ENCODE measurements at places on chromosomes 1 and 21.
A peak's percentile ranks its signal among the peaks of the same experiment; 100 is the strongest.

DNA sequence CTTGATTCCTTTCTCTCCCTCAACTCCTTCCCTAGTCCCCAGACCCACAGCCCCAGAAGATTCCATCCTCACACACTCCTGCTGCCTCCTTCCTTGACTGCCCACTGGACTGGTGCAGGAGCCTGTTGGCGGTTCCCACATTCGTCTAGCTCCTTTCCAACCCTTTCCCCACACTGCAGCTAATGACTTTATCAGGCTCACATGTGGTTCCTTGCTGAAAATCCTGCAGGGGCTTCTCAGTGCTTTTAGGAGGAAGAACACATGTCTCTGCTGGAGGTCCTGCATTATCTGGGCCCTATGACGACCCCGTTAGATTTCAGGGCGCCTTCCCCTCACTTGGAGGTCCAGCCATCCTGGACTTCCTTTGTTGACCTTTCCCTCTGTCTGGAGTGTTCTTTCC lies 50.2 kb downstream of the EDN2 start:
- DNase-seq: no peak

DNA sequence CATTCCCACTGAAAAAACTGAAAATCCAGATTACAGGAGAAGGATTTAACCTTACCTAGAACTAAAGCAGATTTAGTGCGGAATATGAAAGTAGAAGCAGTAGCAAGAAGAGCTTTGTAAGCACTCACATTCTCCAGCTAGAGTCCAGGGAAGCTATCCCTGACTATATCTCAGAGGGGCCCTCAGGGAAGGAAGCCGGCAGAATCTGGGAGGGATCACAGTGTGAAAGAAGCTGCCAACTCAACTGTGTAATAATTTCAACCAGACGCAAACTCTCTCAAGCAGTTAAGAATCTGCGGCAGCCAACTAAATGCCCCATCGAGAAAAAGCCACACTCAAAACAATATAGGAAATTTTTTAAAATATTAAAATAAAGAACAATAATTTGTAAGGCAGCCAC lies 163.8 kb downstream of the EIF4G3 start:
- DNase-seq: peak; percentile 42

- peak; percentile 63 for DNase-seq
Observed at GRCh38 chr21:43697758-43698643, 20.9 kb upstream of the PDXK start.

DNA sequence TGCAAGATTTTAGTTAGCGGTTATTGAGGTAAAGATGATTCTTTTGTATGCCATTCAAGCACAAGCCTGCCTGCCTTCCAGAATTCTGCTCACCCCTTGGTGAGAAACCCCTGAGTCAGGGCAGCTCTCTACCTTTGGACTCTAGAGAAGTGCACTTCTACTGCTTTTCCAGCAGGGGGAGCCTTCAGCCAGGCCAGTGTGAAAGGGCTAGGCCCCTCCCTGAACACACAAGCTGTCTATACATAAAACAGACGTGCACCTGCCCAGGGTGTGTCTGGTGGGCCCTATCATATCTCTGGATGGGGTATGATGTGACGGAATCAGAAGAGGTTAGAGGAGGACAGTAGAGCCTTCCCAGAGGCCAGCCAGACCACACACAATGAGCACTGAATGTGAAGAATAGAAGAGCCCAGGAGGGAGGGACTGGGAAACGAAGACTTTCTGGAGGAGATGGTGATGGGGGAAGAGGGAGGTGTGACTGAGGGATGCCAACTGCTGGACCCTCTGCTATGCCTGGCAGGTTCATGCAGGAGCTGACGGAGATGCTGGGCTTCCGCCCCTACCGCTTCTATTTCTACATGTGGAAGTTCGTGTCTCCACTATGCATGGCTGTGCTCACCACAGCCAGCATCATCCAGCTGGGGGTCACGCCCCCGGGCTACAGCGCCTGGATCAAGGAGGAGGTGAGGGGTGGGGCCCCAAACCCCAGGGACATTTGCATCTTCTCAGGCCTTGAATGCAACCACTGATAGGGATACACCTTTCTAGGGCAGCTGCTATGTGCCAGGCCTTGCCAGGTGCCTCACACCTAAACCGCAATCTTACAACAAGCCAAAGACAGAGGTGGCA lies 13.0 kb upstream of the KCNC4 start:
- peak; percentile 46 for DNase-seq

DNA sequence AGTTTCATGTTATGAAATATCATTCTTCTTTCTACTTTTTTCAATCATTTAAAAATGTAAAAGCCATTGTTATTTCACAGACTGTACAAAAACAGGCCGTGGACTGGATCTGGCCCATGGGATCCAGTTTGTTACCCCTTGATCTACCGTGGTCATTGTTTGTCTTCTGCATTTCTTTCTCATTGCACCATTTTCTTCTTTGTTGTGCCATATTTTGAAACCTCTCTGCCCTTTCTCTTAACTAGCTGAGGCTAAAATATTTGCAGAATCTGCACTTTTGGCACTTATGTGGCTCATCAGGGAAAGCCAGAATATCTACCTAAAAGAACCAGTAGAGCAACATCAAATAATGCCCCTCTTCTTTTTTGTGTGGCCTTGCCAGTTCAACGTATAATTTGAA lies 50.5 kb downstream of the DNAJC6 start:
- DNase-seq: no peak

DNA sequence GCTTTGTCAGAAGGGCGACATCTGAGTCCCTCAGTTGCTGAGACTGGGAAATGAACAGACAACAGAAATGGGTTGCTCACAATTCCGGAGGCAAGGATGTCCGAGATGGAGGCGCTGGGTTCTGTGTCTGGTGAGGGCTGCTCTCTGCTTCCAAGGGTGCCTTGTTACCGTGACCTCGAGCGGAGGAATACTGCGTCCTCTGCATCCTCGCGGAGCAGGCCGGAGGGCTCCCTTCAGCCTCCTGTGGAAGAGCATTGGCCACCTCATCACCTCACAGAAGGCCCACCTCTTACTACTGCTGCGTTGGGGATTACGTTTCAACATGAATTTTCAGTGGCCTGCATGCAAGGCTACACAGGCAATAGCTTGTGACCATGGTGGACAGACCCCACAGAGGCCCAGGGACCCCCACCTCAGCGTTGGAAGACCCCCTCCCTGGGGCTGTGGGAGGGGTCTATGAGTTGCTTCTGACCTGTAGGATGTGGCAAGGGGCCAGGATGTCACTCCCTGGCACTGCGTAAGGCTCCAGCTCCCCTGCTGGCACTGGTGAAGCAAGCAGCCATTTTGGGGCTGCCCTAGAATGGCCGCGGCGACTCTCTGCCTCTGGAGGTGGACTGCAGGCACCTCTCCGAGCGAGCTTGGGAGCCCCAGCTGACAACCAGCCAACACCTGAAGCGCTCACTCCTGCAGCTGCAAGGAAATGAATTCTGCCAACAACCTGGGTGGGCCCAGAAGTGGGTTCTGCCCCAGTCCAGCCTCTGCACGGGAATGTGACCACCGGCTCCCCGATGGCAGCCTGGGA lies 36.3 kb upstream of the COL6A1 start:
- DNase-seq: no peak

DNA sequence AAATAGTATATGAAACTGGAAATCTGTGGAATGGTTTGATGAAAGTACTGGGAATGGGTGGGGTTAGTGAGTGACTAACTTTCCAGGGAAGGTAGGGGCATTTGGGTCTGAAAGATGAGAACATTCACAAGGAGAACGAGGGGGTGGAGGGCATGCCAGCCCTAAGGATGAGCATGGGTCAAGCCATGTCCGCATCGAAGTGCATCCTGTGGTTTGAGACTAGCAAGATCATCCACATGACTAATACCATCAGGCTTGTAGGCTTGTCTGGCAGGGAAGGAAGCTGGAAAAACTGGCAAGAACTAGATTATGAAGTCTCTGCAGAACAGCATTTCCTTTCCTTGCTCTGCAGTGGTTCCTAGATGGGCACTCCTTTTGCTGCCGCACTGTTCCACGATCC lies 70.4 kb upstream of the UBE2U start:
- peak; percentile 92 for DNase-seq

DNA sequence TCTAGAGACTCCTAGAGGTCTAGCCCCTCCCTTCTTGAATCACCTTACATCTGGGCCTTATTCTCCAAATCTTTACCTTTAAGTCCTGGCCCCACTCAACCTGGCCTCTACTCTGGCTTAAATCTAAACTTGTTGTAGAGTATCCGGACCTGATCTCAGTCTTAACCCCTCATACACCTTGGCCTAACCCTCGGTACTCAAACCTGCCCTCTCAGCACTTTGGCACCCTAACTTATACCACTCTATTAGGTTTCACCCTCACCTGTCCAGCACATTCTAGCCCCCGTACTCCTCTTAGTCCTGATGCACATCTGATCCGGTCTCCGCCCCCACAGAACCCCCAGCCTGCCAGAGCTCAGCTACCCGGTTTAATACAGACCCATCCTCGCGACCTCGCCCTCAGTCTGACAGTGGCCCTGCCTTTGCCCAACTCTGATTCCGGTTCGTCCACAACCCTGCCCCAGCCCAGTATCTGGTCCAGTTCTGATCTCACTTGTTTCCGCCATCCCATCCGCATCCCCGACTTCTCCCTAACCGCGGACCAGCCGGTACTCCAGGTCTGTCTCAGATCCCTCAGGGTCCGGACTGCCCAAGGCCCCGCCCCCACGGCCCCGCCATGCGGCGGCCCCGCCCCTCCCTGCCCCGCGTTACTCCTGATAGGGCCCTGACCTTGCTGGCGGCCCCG lies 1.5 kb downstream of the TRIM62 start:
- peak; percentile 90 for DNase-seq

- DNase-seq: peak; percentile 28
Observed at GRCh38 chr1:209335178-209335577, 248.3 kb upstream of the CAMK1G start.

GRCh38 chr1:229171934-229172333 lies 99.0 kb upstream of the RAB4A start:
- DNase-seq: no peak

DNA sequence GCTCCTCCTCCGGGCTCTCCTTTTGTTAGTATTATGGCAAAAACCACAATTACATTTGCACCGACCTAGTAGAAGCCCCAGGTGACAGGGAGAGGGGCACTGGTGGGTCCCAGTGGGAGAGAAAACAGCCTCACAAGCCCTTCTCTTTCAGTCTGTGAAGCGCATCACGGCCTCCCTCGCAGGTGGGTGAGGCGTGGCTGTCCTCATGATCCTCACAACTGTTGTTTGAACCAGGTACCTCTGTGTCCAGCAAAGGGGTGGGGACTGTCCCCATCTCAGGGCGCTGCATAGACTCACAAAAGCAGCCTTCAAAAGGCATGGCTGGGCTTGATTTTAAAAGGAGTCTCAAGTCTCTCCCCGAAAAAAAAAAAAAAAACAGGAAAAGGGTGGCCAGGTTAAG lies 7.9 kb upstream of the C2CD2 start:
- no peak for DNase-seq

- DNase-seq: peak; percentile 94
Observed at GRCh38 chr1:210373878-210374599, 45.3 kb downstream of the HHAT start.

DNA sequence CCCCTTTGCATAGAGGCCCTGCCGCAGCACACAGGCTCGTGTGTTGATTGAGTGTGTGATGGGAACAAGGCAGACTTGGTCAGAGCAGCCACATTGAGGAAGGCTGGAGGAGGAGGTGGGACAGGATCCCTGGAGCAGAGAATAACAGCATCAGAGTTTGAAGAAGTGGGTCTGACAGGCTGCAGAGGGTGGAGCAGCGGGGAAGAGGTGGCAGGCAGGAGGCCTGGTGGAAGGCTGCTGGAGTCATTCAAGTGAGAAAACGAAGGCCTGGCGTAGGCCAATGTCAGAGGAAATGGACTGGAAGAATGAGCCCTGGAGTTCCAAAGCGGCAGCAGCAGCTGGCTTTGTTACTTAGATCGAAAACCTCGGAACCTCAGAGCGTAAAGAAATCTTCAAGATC lies 115.0 kb upstream of the GRIK3 start:
- no peak for DNase-seq

GRCh38 chr1:49060766-49061165 lies 284.1 kb upstream of the BEND5 start:
- peak; percentile 49 for DNase-seq

DNA sequence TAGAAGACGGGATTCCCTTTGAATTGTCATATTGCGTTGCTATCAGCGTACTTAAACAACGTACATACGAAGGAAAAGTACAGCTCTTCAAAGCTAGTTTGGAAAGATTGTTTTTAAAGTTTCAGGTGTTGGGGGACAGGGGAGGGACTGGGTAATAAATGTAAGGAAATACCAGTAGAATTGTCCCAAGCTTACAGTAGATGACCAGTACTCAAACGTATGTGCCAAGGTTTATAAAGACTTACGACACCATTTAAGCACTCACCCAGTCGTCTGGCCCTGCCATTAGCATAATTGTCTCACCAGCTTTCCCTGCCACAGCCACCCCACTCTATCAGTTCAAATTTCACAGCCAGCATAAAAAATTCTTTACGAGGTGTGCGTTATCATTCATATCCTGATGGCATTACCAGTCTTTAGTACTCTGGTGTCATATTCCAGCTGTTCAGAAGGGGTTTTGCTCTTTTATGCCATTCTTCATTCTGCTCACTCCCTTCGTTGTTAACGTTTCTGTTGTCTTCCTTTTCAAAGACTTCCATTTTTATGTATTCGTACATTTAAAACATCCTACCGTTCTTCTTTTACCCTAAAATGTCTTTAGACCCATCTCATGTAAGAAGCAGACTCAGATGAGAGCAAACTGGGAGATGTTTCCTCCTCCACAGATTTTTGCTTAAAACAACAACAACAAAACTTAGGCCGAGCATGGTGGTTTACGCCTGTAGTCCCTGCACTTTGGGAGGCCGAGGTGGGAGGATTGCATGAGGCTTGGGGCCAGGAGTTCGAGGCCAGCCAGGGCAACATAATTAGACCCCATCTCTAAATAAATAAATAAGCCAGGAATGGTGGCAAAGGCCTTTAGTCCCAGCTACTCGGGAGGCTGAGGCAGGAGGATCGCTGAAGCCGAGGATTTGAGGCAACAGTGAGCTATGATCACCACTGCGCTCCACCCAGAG lies 1.0 kb upstream of the HP1BP3 start:
- DNase-seq: peak; percentile 76

DNA sequence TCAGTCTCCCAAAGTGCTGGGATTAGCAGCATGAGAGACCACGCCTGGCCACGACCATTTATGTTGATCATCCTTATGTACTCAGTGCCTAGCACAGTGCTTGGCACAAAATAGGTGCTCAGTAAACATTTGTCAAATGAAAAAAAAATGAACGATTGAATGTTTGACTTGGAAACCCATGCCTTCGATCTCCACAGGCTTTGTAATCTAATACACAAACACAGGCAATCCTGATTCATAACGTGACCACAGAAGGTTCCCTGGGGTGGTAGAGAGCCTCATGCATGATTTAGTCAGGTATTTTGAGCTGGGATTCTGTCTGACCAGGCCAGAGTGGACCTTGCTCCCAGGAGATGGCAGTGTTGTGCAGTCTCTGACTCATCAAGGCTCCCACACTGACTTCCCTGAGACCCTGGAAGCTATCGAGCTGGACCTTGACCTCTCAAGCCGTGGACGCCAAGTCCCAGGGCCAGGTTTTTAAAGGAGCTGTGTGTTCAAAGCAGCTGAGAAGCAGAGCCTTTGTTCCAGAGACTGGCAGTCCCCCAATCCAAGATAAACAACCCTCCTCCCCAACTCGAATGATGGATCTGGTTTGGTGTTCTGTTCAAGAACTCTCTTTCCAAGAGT lies 81.1 kb downstream of the PGM1 start:
- DNase-seq: peak; percentile 93
